ENCODE measurements at places on chromosomes 7 and 10. TPM values are rescaled to one million over a fixed set of nuclear protein-coding genes. Genes with fewer than 3 reads are reported as not detected.

The RBP3 gene
- not detected for total RNA-seq

The MMRN2 gene
- 1.6 TPM for total RNA-seq

DNA sequence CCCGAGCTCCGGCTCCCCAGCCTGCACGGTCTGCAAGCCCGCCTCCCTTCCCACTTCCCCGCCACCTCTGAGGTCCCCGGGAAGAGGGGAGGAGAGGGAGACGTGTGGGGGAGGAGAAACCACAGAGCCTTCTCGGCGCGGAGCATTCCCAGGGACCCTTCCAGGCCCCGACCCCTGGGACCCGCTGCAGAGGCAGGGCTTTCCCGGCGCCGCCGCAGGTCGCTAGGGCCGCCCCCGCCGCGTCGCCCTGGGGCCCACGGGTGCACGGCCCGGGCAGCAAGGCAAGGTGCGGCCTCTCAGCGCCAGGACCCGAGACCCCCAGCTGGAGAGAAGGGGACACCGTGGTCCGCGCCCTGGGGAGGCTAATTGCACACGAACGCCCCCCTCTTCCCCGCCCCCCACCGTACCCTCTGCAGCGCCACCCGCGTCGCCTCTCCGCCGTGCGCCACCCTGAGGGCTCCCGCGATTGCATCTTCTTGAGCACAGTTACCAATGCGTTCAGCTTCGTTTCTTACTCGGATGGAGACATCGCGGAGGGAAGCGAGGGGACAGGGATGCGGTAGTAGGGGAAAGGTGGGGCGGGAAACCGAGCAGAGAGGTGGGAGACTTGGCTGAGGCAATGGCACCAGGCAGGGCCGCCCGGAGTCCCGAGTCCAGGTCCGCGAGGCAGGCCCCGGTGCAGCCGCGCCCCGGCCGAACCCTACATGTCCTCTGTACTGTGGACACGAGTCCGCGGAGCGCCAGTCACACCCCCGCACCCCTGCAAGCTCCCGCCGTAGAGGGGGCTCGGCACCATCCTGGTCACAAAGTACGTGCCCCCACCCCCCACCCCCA lies 28.9 kb downstream of the SKIDA1 start:
- peaks cover 5% of the 10 kb centered on the region for H3K36me3 ChIP-seq
- peaks cover 12% of the 10 kb centered on the region for H3K4me1 ChIP-seq
- H3K27ac ChIP-seq = no peak overlapping the region
- H3K4me3 ChIP-seq = peak overlapping the region; percentile 91
- peak; percentile 34 for DNase-seq

The GALNT17 gene
- total RNA-seq = not detected

DNA sequence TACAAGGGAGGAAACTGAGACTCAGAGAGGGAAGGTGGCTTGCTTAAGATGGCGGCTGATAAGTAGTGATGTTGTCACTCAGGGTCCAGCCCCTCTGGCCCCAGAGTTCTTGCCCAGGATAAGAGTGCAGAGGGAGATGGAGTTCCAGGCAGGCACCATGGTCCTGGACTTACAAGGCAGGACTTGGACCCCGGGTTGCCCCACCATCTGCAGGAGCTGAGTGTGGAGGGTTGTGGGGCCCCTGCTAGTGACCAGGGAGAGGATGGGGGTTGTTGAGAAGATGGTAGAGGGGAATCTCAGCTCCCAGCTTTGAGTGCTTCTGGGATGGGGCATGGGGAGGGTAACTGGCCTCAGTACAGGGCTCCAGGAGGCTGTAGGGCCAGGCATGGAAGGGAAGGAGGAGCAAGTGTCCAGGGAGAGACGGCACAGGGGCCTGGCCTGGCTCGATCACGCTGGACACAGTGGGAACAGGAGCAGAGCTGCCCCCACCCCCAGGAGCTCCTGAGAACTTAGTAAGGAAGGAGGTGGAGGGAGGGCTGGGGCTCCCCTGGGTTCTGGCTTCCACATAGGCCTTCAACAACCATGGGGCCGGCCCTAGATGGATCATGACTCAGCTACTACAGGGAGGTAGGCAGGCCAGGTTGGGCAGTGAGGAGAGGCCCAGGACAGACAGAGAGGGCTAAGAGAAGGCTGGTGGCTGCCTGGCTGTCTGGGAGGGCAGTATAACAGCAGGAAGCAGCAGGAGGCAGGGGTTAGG lies 28.2 kb downstream of the PPIF start:
- H3K27me3 ChIP-seq = peaks cover 8% of the 10 kb centered on the region
- H3K4me3 ChIP-seq = no peak overlapping the region
- DNase-seq = no peak
- H3K4me1 ChIP-seq = peaks cover 3% of the 10 kb centered on the region
- no peaks in the 10 kb centered on the region for H3K36me3 ChIP-seq

DNA sequence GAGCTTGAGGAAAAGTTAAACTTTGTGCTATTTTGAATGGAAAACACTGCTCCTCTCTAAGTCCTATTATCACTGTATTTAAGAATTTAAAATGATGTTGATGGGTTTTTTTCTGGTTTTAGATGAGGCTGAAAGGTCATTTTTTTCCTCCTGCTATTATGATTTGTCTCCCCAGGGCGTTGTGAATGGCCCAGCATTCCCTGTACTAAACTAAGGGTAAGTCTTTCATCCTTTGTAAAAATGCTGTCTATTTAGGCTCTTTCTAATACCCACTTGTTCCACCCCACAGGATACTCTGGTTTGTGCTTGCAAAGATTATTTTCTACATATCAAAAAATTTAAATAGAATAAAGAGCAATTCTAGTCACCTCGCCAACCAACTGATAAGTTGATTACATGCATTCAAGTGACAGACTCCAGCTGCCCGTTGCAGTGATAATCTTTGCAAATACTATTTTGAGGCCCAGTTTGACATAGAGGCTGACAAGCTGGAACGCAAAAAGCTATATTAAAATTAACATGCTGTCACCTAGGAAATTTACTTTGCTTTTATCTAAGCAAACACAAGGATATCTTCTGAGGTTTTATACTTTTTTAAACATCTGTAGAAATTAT lies 222.3 kb upstream of the TMEM229A start:
- no peak overlapping the region for H3K27ac ChIP-seq
- H3K4me1 ChIP-seq = no peaks in the 10 kb centered on the region
- DNase-seq = no peak

- no peak overlapping the region for H3K4me3 ChIP-seq
- no peak overlapping the region for H3K27ac ChIP-seq
- DNase-seq = no peak
- H3K4me1 ChIP-seq = peaks cover 31% of the 10 kb centered on the region
- H3K36me3 ChIP-seq = peaks cover 7% of the 10 kb centered on the region
Measured at GRCh38 chr7:55970978-55971377, 6.6 kb downstream of the NIPSNAP2 start.

- peaks cover 36% of the 10 kb centered on the region for H3K4me1 ChIP-seq
- peak overlapping the region; percentile 41 for H3K4me3 ChIP-seq
- DNase-seq = no peak
- no peak overlapping the region for H3K27ac ChIP-seq
- H3K36me3 ChIP-seq = peaks cover 2% of the 10 kb centered on the region
- no peaks in the 10 kb centered on the region for H3K27me3 ChIP-seq
Measured at GRCh38 chr7:148626828-148627227, 36.3 kb downstream of the C7orf33 start.

- no peaks in the 10 kb centered on the region for H3K27me3 ChIP-seq
- H3K36me3 ChIP-seq = no peaks in the 10 kb centered on the region
- DNase-seq = no peak
- H3K27ac ChIP-seq = no peak overlapping the region
- no peak overlapping the region for H3K4me3 ChIP-seq
- peaks cover 8% of the 10 kb centered on the region for H3K4me1 ChIP-seq
Measured at GRCh38 chr7:140245611-140246105, 68.9 kb upstream of the KDM7A start.

GRCh38 chr10:58210160-58210559 lies 57.5 kb downstream of the IPMK start:
- no peak overlapping the region for H3K4me3 ChIP-seq
- peaks cover 19% of the 10 kb centered on the region for H3K36me3 ChIP-seq
- no peak overlapping the region for H3K27ac ChIP-seq

The CCL24 gene
- total RNA-seq = not detected

The GTPBP10 gene
- 19.9 TPM for total RNA-seq

The AKR1C3 gene
- 1.4 TPM for total RNA-seq

- H3K36me3 ChIP-seq = no peaks in the 10 kb centered on the region
- DNase-seq = no peak
- no peak overlapping the region for H3K4me3 ChIP-seq
Measured at GRCh38 chr7:34755008-34755407, 97.0 kb downstream of the NPSR1 start.

DNA sequence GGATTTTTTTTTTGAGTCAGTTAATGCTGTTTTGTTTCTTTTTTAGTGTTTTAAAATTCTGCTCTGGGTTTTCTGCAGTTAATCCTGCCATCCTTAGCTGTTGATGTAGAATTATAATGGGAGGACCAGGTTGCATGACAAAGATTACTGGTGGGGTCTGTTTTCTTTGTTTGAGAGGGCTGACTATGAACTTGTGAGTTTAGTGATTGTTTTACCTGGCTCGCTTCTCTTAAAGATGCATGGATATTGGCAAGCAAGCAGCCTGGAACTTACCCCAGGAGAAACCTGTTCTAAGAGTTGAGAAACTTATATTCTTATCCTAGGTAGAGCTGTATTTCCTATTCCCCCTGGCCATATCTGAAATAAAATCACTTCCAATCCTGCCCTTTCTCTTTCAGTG lies 727.8 kb downstream of the GRM8 start:
- no peaks in the 10 kb centered on the region for H3K27me3 ChIP-seq
- H3K4me3 ChIP-seq = no peak overlapping the region
- no peaks in the 10 kb centered on the region for H3K4me1 ChIP-seq
- H3K27ac ChIP-seq = no peak overlapping the region

DNA sequence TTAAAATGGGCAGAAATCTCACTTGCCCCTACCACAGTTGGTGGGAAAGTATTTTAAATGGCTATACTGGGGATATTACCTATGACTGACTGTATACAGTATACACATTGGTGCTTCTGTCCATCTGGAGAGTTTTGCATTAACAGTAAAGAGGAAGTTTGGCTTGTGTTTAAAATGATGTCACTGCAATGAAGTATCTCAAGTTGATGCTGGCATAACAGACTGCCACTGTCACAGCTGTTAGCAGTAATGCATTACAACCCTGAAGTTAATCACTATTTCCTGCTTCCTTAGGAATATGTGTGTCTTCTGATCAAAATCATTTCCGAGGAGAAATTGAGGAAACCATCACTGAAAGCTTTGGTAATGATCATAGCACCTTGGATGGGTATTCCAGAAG lies 1.9 kb downstream of the DKK1 start:
- H3K27me3 ChIP-seq = peaks cover 41% of the 10 kb centered on the region
- H3K4me3 ChIP-seq = no peak overlapping the region
- H3K36me3 ChIP-seq = peaks cover 2% of the 10 kb centered on the region

DNA sequence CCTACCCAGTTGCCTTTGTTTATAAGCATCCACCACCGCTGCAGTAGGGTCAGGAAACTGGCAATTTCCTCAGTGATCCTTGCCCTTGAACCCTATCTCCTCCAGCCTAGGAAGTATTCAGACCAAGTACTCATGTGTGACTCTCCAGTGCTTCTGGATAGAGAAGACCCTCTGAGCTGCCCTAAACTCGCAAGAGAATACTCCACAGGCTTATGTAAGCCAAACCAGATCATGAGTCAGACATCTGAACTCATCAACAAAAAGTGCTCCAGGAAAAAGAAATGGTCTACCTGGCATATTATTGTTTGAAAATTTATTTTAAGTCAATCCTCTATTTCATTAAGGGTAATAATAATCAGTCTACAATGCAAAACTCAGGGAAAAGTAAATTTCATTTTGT lies 101.3 kb downstream of the KAT6B start:
- peak overlapping the region; percentile 54 for H3K27ac ChIP-seq
- no peak for DNase-seq
- H3K4me1 ChIP-seq = peaks cover 38% of the 10 kb centered on the region
- H3K36me3 ChIP-seq = peaks cover 3% of the 10 kb centered on the region

DNA sequence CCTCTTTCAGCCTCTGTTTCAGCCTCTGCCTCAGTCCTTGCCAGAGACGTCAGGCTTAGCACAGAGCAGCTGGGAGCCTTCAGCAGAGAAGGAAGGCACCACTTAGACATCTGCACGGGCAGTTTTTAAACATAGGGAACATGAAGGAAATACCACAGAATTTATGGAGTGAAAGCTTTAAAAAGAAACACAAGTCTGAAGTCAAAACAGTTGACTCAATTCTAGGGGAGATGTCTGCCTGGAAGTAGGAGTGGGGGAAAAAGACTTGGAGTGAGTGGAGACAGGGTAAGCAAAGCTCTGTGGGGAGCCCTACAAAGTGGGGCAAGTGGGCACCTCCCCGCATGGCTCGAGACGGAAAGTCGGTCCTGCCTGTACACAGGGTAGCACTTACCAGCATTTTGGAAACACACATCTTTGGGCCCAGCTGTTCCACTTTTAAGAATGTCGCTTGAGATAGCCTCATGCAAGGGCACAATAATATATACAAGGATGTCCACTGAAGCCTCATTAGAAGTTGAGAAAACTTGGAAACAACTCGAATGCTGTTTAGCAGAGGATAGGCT lies 5.0 kb upstream of the TBXAS1 start:
- H3K27me3 ChIP-seq = peaks cover 5% of the 10 kb centered on the region
- DNase-seq = no peak
- H3K4me3 ChIP-seq = no peak overlapping the region
- H3K36me3 ChIP-seq = no peaks in the 10 kb centered on the region
- no peak overlapping the region for H3K27ac ChIP-seq
- H3K4me1 ChIP-seq = peaks cover 11% of the 10 kb centered on the region

The MINDY4 gene
- 1.8 TPM for total RNA-seq

- H3K27ac ChIP-seq = no peak overlapping the region
- no peaks in the 10 kb centered on the region for H3K36me3 ChIP-seq
- H3K4me3 ChIP-seq = peak overlapping the region; percentile 75
- H3K4me1 ChIP-seq = peaks cover 8% of the 10 kb centered on the region
- DNase-seq = no peak
Measured at GRCh38 chr7:69596723-69597277, 1.5 kb upstream of the AUTS2 start.

DNA sequence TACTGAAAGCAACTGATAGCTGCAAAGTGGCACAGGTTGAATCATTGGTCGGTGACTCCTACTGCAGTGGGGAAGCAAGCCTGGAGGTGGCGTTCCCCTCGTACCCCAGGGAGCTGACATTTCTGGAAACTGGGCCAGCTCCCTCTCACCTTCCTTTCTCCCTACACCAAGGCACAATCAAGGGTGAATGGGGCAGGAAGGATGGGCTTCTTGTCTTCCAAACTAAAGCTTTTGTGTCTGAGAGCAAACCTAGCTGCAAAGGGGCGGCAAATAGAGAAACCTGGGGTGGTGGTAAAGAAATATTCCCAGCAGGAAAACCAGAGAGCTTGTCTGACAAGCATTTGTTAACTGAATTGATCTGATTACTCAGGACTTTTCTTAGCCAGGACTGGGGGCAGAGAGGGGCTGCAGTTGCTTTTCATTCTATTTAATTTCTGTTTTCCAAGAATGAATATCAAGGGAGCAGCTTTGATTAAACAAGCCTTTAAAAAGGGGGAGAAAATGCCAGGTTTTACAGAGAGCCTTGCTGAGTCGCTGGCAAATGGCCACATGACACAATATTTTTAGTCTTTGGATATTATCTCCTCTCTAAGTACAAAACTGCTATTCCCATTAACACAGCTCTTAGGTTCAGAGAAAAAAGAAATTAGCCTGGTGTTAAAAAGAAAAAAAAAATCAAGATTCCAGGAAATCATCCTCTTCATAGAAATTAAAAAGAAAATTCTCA lies 27.8 kb downstream of the CDHR3 start:
- no peak for DNase-seq
- H3K27me3 ChIP-seq = peaks cover 7% of the 10 kb centered on the region
- no peaks in the 10 kb centered on the region for H3K36me3 ChIP-seq

Measured in T-helper 17 cell (primary cell).